ENCODE measurements at places on chromosomes 13 and 19. TPM values are rescaled to one million over a fixed set of nuclear protein-coding genes. Genes with fewer than 3 reads are reported as not detected.

Gene ADGRE3
- total RNA-seq: 0.46 TPM

Gene ZNF302
- 32.6 TPM for total RNA-seq

Gene COX7A1
- 1,917 TPM for total RNA-seq

Gene LILRA6
- 2.7 TPM for total RNA-seq

Gene ZNF90
- total RNA-seq: 0.94 TPM

Gene CARD8
- 26.1 TPM for total RNA-seq

Gene RNF225
- total RNA-seq: not detected

Gene WDR87
- total RNA-seq: not detected

Gene CAPS
- total RNA-seq: 2.7 TPM

Gene ZNF253
- 8.9 TPM for total RNA-seq

Gene PROZ
- total RNA-seq: not detected

Gene BRCA2
- total RNA-seq: 1.3 TPM

Gene GPC5
- 0.86 TPM for total RNA-seq

Gene RPL28
- 479 TPM for total RNA-seq

Gene SYCN
- total RNA-seq: not detected

Gene CA11
- 6.5 TPM for total RNA-seq

Gene ATP8B3
- 0.78 TPM for total RNA-seq

Measured in cardiac septum (tissue), 1 donor.